ENCODE measurements at places on chromosomes 2 and 18.

DNA sequence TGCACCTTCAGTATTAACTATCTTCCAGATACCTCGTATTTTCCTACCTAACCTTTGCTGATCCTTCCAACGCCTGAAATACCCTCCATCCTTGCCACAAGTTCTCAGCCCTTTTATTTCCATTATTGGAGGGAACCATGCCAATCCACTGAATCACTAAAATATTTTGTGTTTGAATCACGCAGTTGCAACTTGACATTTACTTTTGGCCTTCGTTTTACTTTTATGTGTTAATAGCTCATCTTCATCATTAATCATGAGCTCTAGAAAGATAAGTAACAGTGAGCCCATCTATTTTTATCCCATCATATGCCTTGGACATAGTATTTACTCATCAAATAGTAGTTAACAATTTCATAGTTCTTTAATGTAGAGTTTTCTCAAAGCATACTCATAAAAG is 463.2 kb downstream of the THSD7B start:
- no peak for DNase-seq

GRCh38 chr2:148971547-148971946 is 67.0 kb upstream of the LYPD6B start:
- no peak for DNase-seq

GRCh38 chr2:170695521-170696410 is 19.4 kb upstream of the SP5 start:
- no peak for DNase-seq

DNA sequence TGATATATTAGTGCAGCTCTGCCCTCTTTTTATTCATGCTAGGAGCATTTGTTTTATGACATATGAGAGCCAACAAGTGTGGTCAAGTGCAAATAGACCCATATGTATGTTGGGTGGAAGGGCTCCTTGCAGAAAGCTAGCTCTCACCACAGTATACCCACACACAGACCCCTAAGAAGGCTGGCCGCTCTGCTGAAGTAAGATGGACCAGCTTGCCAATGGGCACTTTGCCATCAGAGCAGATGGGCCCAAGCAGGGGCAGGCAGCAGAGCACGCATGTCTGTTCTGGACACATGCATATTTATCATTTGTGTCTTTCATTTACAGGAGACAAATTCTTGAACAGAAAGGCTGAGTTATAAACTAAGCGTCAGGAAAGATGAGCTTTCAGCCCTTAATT is 187.5 kb upstream of the DTNA start:
- no peak for DNase-seq

DNA sequence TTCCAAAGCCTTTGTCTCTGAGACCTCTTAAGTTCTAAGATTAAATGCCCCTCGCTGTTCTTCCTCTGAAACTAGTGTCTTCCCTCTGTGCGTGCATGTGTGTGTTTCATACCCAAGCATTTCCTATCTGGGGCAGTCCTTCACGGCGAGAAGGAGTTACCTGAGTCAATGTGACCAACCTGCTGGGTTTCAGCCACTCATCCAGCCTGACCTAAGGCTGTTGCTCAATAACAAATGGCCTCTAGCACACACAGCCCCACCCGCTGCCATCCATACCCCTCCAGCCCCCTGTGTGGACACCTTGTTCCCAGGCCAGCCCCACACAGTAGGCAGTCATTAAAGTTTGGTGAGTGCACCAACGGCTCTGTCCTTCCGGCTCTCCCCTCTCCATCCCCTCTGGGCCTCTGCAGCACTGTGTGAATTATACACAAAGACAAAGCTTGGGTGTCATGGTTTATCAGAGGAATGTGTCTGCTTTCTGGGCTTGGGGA is 53.8 kb upstream of the FOSL2 start:
- DNase-seq = no peak

Data from stimulated activated CD8-positive, alpha-beta memory T cell treated with anti-CD3 and anti-CD28 coated beads, Interleukin-4, amount 100 ng/mL, for 1 hour (primary cell).